ENCODE measurements at places on chromosomes 4 and X.

DNA sequence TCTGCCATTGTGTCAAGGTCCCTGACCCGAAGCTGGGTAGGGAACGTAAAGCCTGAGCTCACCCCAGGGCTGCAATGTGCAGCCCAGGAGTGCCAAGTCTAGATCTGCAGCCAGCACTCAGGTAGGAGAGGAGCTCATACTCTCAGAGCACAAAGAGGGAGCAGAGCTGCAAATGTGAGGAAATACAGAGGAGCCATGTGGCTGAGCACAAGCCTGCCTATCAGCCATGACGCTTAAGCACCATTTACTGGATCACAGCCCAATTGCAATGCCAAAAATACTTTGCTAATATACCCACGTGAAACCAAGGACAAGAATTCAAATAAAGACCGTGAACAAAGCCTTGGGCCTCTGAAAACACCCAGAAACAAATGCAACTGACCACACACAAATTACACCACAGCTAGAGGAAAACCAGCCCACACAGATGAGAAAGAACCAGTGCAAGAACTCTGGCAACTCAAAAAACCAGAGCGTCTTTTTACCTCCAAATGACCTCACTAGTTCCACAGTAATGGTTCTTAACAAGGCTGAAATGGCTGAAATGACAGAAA is 69.0 kb upstream of the HPF1 start:
- no peak for DNase-seq

DNA sequence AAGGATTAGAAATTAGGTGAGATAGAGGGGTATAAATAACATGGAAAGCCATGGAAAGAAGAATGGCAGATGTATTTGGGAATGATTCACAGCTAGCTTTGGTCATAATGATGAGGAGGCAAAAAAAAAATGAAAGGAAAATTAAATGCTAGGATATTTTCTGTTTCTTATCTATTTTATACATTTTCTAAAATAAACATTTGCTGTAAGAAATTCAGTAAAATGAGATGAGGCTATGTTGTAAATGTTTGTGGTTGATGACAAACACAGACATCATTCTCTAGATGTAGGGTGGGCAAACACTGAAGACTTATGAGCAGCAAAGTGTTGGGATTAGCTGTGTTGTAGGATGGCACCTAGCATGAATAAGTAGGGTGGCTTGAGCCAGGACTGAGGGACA is 407.1 kb downstream of the IL15 start:
- DNase-seq = no peak

- no peak for DNase-seq
Measured at GRCh38 chrX:21932292-21933002, 8.1 kb upstream of the SMS start.

GRCh38 chrX:150544835-150545770 is 23.3 kb upstream of the MTM1 start:
- DNase-seq = no peak

DNA sequence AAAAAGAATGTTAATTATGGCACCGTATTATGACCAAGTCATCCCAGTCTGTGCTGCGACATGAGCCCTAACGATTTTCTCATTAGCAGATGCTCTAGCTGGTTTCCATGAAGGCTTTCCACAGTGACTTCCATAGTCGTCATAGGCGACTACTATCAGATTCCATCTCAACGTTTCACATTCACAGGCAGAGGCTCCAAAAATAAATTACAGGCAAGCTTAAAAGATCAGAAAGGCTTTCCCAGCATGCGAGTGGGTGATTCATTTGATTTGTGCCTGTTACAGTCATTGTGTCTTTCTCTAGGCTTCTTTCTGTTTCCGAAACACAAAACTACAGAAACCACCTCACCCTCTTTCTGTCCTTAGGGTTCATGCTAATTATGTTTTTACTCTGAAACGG is 43.2 kb downstream of the PALLD start:
- DNase-seq = peak; percentile 82

- no peak for DNase-seq
Measured at GRCh38 chrX:112759512-112759911, 79.8 kb upstream of the LHFPL1 start.

- DNase-seq = no peak
Measured at GRCh38 chrX:10155137-10155536, 1.6 kb upstream of the CLCN4 start.

GRCh38 chr4:177596035-177596434 is 153.8 kb upstream of the AGA start:
- peak; percentile 3 for DNase-seq

DNA sequence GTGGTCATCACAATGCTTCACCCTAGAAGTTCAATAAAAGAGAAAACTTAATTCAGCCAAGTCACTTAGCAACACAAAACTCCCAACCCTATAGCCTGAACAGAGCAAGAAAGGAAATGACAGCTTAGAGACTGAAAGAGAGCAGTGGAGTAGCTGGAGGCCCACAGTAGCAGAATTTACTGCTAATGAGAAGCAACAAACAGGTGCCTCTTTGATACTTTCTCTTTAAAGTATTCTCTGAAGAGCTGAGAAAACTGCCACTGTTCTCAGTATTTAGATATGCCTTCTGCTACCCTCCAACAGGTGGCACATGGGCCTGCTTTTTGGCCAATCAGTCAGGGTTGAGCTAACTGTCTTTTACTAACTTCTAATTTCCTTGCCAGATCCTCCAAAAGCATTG is 240.0 kb downstream of the GPC3 start:
- no peak for DNase-seq

DNA sequence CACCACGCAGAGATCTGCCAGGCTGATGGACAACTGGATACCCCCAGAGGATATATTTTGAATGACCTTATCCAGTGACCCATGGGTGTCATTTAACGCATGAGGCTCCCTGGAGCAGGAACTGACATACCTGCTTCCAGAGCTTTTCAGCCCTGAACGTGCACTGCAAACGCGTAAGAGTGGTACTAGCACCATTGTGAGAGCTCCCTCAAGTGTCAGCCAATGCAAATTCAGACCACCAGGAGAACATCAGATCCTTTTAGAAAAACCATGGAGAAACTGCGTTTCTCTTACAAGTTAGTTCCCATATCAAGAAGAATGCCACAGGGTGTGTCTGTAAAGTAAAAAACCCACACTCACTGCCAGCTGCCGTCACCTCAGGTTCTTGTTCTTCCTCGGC is 7.3 kb downstream of the TREX2 start:
- no peak for DNase-seq

- peak; percentile 64 for DNase-seq
Measured at GRCh38 chr4:112817933-112818593, 181.1 kb downstream of the LARP7 start.

GRCh38 chr4:168514249-168514852 is 17.5 kb downstream of the PALLD start:
- DNase-seq = no peak

- DNase-seq = no peak
Measured at GRCh38 chr4:146340798-146341197, 126.5 kb downstream of the REELD1 start.

DNA sequence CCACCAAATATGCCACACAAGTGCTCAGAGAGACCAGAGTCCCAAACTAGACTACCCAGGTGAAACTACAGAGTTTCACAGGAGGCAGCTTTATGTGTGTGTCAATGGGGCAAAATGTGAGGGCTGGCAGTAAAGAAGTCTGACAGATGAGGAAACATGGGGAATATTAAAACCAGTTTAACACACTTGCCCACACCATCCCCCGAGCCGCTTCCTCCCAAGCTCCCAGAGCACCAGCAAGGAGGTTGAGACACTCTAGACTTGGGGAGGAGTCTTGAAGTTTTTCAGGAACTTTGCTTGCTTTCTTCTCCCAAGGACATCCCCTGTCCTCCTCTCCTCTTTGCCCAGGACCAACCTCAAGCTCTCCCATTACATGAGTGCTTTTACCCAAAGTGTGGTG is 94.7 kb upstream of the SPRY1 start:
- no peak for DNase-seq

- no peak for DNase-seq
Measured at GRCh38 chr4:71074452-71075299, 81.2 kb downstream of the DCK start.

- DNase-seq = no peak
Measured at GRCh38 chrX:22739276-22739675, 260.5 kb upstream of the DDX53 start.

DNA sequence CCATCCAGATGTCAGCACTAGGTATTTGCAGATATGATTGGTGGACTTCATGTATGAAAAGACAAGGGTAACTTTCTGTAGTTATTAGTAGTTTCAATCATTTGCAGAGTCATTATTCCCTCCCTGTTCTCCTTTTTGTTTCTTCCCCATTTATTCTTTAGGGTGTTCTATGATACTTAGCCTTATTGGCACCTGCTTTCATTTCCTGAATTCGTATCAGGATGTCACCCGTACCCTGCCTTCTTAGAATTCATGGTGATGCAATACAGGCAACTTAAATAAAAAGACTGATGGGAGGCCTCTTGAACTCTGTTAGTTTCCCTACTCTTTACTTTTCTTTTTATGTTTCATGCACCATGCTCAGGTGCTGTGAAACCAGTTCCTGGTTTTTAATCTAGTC is 24.2 kb downstream of the MAGED1 start:
- DNase-seq = no peak

DNA sequence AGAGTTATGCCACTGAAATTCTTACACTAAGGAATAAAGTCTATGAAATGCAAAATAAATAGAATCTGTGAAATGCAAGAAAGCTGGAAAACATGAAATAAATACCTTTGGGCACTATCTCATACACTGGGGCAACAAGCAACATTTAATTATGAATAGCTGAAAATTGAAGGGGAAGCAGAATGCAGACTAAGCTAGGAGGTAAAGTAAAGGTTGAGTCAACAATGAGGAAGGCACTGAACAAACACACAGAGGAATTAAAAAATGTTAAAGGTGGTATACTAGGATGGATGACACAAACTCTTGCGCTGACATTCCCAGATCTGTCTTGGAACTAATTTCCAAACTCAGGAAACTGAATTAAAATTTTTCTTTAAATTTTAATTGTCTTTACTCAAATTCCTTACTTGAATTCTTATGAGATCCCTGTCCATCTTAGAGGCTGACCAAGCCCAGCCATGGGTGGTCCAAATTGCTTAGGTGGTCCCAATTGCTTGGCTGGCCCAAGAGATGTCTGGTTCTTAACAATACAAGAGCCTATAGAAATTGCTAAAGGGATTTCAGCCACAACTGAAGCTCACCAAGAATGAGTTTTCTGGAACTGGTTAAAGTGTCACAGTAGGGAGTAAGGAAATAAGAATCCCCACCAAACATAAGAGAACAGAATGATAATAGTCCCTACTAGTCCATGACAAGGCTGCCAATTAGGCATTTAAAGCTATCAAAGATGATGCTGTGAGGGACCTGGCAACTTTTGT is 41.3 kb upstream of the ZCCHC13 start:
- no peak for DNase-seq

- no peak for DNase-seq
Measured at GRCh38 chrX:45505214-45505613, 304.5 kb upstream of the DIPK2B start.

- no peak for DNase-seq
Measured at GRCh38 chrX:45777366-45777765, 576.7 kb upstream of the DIPK2B start.

GRCh38 chr4:32847461-32847860 is 2127.3 kb downstream of the PCDH7 start:
- DNase-seq = no peak

DNA sequence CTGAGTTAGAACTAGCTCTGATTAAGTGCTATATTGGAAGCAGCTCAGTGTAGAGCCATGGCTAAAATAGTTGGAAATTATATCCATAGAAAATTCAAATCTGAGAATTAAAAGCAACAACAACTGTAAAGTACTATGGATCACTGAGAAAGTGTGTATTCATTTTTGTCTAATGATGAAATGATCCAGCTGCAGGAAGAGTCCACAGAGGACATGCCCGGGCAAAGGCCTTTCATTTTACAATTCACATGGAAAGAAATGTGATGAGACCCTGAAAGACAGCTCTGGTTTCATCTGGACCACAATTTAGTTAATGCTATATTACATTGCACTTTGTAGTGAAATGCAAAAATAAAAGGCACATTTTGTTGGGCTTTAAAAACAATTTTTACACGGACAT is 196.8 kb upstream of the FAT1 start:
- DNase-seq = no peak

DNA sequence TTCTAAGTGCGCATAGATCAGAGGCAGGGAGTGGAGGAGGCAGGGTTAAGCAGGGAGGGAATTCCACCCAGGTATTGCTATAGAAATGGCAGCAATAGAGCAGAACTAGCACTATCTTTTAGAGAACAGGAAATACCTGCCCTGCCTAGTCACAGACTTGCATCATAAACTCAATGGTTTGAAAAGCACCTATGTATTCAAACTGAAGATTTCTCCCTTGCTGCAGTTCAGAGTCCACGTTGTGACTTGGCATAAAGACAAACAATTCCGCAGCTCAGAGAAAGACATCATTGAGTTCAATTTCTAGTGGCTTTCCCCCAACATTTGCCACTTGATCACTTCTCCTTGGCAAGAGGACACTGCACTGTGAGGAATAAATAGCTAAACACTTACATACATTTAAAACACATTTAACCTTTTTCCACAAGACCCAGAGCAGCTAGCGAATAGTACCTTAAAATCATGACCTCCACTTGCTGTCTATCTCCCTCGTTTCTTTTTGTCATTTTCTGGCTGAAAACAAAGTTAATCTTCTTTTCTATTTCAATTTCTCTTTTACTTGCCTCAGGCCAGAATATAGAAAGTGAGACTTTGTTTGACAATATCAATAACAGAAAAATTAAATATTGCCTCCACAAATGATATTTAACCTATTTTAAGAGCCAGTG is 42.4 kb downstream of the SLC7A11 start:
- no peak for DNase-seq

- DNase-seq = no peak
Measured at GRCh38 chr4:56127716-56128115, 179.0 kb downstream of the CEP135 start.

GRCh38 chr4:137647375-137647774 is 115.1 kb upstream of the PCDH18 start:
- DNase-seq = no peak

- DNase-seq = no peak
Measured at GRCh38 chrX:25721564-25721963, 416.6 kb upstream of the MAGEB18 start.

- no peak for DNase-seq
Measured at GRCh38 chr4:116070283-116070682, 956.9 kb upstream of the NDST4 start.

DNA sequence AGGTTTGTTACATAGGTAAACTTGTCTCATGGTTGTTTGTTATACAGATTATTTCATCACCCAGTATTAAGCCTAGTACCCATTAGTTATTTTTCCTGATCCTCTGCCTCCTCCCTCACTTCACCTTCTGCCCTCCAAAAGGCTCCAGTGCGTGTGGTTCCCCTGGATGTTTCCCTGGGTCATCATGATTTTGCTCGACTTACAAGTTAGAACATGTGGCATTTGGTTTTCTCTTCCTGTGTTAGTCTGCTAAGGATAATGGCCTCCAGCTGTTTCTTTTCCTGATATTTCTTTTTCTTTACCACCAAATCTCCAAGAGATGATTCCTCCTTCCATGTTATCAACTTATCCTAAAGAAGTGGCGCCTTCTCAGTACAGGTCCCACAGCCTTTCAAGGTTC is 543.1 kb upstream of the ADGRL3 start:
- no peak for DNase-seq

Measured in AG04449 (cell line).